Left lobe of liver (tissue), 2 donors: ENCODE measurements at places on chromosomes 5 and 9.

DNA sequence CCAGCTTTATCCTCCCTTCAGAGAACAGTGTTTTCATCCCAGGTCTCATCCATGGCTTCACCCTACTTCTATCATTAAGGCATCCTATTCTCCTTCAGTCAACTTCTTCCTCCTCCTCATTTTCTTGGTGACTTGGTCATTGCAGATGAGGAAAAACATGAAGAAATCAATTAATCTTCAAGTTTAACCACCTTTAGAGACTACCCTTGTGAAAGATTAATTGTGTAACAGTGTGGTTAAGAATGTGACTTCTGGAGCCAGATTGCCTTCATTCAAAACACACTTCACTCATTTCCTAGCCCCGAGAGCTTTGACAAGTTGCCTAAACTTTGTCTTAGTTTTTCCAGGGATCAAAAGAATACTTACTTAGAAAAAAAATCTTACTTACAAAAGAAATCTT, 110.0 kb downstream of the STK32A start:
- DNase-seq, result no peak

DNA sequence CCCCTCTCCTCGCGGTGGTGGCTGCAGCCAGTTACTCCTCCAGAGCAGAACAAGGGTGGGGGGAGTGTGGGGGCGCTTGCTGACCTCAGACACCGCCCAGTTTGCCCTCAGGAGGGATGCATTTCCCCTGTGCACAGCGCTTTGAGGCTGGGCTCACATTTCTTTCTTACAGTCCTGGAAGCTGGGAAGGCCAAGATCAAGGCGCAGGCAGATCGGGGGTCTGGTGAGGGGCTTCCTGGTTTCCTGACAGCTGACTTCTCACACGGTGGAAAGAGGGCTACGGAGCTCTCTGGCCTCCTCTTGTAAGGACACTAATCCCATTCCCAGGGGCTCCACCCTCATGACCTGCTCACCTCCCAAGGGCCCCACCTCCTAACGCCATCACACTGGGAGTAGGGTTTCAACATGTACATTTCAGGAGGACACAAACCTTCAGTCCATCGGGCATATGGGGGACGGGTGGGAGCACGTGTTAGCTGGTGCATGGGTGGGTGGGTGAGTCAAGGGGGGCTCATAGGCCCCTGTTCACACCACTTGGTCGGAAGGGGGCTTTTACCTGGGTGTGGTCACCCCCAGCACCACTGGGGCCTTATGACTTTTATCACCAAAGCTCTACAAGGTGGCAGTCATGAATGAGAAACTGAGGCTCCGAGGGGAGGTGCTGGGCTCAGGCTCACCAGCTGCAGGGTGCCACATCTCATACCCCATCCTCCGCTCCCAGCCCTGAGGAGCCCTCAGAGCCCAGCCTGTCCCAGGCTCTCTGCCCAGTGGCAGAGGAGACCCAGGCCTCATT, 7.7 kb upstream of the SCGB3A1 start:
- peak; percentile 28 for DNase-seq

GRCh38 chr9:130689937-130690700, 3.5 kb upstream of the EXOSC2 start:
- peak; percentile 72 for DNase-seq

GRCh38 chr9:17342696-17343095, 207.9 kb downstream of the CNTLN start:
- no peak for DNase-seq

- DNase-seq, result no peak
These were observed 12.5 kb downstream of the TEX10 start for GRCh38 chr9:100340224-100340623.

DNA sequence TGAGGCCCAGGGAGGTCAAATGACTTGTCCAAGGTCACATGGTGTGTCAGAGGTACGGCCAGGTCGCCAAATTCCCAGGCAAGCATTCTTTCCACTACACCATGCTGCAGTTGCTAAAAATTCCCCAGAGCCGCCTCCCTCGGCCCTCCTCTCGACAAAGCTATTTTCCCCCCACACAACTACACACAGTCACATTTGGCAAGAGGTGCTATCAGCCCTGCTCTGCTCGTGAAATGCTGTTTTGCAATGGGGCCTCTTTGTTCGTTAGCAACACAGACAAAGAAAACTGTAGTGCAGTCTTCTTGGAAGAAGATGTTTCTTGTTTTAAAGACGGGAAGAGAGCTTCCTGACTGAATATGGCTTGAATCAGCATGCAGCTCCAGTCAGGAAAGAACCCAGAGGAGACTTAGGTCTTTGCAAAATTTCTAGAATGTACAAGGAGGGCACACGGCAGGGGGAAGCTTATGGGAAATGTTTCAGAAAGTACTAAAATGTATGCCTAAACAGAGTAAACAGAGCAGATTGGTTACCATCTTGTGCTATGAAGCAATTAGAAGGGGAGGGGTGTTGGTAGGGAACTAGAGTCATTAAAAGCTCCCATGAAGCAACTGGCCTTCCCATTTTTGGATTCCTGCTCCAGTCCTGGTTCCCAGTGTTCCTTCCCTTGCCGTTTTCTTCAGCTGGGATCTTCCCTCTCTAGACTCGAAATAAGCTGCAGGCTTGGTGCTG, 14.2 kb downstream of the SLIT3 start:
- DNase-seq, result no peak

DNA sequence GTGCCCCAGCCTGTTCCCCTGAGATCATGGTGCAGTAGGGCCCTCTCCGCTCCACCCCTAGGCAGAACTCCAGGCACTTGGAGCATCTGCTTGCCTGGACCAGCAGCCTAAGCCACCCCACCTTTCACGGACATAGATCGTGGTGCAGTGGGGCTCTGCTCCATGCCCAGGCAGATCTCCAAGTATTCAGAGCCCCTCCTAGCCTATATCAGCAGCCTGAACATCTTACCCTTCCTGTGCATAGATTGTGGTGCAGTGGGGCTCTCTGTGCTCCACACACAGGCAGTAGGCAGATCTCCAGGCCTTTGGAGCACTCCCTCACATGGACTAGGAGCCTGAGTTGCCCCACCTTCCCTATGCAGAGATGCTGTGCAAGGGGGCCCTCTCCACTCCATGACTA, 103.0 kb downstream of the GLIS3 start:
- no peak for DNase-seq

DNA sequence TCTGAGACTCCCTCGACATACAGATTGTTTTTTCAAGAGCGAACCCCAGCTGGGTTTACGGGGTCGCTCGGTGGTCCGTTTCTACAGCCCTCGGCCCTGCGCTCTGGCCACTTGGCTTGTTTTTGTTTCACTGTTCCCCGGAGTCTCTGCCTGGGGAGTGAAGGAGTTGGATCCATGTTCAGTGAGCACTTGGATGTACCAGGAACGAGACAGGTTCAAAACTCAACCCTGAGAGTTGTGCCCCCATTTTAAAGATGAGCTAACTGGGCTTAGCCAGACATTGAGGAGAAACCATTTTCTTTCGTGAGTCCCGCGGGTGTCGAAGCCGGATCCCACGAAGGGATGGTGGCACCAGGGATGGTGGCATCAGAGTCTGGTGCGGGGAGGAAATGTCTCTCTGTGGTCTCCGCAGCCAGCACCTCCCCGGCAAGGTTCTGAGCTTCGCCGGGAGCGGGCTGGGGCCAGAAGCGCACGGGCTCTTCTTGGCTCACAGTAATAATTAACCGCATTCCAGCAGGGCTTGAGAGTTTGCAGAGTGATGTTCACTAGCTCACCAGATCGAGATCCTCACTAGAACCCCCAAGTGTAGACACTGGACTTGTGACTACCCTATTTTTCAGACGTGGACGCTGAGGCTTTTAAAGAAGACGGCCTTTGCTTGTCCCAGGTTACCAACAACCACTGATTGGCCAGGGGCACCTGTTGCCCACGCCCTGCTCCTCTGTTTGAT, 1.0 kb downstream of the MSX2 start:
- DNase-seq, result no peak

DNA sequence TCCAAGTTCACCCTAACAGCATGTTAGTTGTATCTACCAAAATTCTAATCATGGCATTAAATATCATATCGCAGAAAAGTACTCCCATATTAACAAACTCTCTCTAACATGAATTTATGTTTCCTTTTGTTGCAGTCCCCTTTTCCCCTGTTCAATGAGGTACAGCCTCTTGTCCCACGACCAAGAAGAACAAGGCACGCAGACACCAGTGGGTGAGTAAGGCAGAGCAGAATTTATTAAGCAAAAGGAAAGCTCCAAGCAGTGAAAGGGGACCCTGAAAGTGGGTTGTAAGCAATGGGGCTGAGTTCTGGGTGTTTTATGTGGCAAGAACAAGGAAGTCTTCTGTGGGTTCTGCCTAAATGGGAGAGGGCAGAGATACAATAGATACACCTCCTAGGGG, 183.5 kb downstream of the LURAP1L start:
- DNase-seq, result no peak

DNA sequence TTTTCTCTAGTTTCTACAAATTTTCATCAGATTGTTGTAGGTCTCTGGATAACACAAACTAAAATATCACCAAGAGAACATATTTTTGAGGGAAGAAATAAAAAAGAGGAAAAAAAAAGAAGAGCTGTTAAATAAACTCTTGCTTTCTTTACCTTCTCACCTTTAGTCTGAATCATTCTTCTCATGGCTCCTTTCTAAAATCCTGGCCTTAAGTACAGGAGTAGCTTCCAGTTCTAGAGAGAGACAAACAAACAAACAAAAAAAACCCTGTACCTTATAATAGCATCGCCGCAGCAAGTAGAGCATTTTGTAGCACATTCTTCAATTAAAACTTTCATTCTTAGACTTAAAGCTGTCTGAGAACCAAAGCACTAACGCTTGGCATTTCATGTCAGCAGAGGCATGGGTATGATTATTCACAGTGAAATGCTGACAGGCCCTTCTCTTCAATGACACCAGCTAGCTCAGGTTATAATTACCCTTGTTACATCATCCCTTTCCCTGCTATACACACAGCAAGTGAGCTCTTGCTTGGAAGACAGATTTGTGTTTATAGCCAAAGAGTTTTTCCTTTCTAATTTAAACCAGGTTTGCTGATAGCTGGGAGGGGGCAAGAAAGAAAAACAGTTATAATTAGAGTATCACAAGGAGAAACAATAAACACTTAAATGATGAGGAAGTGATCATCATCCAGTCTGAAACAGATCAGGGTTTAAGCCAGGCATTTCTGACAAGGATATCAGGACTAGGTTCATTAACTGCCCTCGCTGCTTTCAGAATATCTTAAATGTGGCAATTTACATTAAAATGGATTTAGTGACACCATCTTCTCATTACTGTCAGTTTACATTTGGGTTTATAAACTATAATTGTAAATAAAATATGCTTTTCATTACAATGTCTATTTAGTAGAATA, 510.9 kb upstream of the ZNF608 start:
- no peak for DNase-seq

GRCh38 chr5:77231471-77232138, 21.1 kb downstream of the PDE8B start:
- no peak for DNase-seq

DNA sequence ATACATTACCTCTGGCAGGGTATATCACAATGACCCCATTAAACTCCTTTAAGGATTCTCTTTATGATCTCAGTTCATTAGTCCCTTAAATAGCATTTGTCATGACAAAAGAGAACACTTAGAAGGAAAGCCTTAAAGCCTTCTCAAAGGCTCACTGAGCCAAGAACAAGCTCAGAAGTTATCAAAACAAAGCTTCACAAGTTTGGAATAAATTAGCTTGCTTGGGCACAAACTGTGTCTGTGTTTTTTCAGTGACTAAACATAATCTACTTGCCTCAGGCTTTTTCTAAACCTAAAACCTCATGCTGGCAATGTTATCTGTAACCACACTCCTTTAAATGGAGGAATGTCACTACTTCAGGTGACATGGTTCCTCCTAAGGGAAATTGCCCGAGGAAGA, 1114.9 kb upstream of the C9orf72 start:
- no peak for DNase-seq

DNA sequence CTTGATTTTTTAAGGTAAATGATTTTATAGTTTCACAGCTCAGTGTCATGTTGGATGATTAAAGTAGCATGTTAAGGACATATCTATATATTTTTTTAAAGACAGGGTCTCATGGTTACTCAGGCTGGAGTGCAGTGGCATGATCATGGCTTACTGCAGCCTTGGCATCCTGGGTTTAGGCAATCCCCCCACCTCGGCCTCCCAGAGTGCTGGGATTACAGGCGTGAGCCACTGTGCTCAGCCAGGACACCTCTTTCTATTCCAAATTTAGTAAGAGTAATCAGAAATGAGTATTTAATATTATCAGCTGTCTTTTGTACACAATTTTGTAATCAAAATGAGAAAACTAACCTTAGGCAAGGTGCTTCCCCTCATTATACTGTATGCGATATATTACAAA, 38.6 kb upstream of the LRRTM2 start:
- DNase-seq, result no peak

DNA sequence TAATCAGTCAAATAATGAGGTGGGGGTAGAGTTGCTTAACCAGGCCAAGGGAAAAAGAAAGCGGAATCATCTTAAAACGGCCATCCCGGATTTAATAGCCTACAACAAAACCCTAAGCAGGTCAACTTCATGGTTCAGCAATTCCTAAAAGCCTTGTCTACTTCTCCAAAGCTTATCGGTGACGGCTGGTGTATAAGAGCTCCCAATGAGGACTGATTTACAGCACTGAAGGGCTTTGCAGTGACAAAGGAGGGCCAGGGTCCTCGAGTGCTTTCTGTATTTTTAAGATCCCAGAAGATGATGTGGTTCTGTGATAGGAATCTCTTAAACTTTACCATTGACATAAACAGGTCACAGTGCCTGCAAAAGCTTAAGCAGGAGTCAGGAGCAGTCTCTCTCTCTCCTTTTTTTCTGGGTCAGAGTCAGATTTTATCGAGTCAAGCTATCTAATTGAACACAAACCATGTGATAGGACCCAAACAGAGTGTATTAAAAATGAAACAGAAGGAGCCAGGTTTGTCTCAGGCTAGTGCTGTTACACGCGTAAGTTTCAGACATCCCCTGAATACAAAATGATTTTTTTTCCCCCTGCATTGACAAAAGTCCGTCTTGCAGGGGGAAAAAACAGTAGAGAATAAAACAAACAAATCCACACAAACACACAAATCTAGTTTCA, 663.6 kb upstream of the ZNF608 start:
- no peak for DNase-seq

- DNase-seq, result peak; percentile 28
These were observed 8.1 kb upstream of the TENT4A start for GRCh38 chr5:6705088-6705487.

DNA sequence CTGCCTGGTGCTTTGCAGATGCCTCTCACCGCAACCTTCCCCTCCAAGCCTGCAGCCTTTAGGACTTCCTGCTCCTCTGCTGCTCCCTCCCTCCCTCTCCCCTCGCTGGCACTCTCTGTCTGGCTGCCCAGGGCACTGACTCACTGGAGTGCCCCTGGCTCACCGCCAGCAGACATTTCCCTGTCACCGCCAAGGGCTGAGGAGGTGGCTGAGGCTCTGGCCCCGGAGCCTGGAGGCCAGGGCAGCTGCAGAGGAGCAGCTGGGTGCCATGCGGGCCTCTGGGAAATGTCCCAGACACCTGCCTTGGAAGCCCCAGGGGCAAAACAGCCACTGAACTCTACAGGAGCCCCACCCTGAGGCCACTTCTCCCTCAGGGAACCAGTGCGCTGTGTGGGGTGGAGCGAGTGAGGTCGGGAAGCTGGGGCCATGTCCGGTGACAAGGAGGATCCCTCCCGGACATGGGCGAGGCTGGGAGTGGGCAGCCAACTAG, 53.4 kb downstream of the TENT4A start:
- DNase-seq, result peak; percentile 59
